ENCODE measurements at places on chromosomes 2 and 18. TPM values are rescaled to one million over a fixed set of nuclear protein-coding genes. Genes with fewer than 3 reads are reported as not detected.
A peak's percentile ranks its signal among the peaks of the same experiment; 100 is the strongest.

DNA sequence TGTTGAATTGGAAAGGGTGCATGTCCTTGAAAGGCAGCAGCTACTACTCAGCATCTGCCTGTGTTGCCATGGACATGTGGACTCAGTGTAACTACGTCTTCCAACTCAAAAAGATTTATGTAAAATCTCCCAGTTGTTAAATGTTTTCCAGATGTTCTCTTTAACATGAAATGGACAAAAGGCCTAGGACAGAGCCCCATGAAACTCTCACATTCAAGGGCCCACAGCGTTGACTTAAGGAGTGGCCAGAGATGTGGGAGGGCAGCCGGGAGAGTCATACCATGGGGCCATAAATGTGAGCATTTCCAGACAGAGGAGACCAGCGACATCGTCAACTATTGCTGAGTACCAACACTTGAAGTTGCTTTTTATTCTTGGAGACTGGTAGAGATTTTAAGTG is 9.9 kb downstream of the SLC3A1 start:
- no peak for DNase-seq

- peak; percentile 85 for DNase-seq
These were observed 104.4 kb upstream of the CDC42EP3 start for GRCh38 chr2:37775908-37776250.

DNA sequence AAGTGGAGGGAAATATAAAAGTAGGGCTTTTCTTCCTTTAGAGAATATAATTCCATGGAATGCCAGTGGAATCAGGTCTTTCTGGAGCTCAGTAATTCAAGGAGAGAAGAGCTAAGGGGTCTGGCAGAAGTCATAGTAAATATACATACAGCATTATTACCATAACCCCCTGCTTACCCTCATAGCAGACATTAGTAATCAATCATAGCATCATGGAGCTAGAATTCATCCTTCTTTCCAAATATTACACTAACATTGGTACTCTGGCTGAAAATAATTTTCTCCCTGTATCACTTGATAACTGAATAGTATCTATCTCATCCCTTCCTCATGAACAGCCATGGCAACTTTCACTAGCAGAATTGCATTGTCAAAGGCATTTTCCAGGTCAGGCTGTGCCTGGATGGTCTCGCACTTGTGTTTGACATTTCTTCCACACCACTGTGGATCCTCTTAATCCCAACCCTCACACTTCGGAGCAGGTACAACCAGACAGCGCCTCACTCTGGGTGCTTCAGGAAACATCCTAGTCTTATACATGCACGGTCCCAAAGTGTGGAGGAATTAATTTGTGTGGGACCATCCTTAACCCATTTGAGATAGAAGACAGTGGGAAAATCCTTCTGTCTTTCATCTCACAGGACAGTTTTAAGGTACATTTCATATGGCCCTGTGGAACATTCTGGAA is 84.2 kb upstream of the SEC11C start:
- peak; percentile 6 for DNase-seq

PROM2 gene
- total RNA-seq = 0.83 TPM

Data from myocyte (in vitro differentiated cells).